ENCODE measurements at places on chromosomes 5 and 9.

GRCh38 chr5:170159101-170159698 is 53.5 kb downstream of the FOXI1 start:
- DNase-seq = no peak

DNA sequence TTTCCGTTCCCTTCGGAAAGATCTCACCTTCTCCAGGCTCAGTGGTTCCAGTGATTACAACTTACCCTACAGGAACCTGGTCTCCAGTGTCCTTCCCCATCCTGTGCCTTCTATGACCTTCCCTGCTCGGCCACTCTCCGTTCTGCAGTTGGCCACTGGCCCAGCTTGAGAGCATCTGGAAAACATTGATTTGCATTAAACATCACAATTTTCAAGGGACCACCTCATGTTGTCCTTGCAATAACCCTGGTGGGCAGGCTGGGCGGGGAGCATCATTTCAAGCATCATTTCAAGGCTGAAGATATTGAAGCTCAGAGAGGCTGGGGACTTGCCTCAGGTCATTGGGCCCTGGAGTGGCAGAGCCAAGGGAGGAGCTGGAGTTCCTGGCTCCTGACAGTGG is 177.4 kb downstream of the SEC61B start:
- no peak for DNase-seq

DNA sequence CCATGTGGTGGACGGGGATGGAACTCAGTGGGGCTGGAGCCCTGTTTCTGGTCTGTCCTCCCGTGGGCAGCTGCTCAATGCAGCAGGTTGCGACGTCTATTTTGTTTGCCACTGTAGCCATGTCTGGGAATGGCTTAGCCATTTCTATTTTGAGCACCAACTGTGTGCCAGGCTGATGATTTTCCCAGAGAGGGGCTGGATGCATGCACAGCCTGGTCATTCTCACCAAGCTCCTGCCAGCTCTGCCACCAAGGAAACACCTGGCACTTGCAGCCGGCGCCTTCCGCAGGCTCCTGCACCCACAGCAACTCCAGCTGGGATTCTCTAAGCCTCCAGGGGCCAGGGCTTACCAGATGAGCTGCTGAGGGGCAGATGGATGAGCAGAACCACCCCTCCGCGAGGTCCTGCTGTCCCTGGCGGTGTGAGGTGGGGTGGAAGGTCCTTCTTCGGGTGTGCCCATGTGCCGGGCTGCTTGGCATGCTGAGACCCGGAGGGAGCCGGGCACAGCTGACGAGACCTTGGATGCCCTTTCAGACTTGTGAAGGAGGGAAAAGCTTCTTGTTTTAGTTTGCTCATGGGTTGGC is 151.2 kb downstream of the RXRA start:
- no peak for DNase-seq

DNA sequence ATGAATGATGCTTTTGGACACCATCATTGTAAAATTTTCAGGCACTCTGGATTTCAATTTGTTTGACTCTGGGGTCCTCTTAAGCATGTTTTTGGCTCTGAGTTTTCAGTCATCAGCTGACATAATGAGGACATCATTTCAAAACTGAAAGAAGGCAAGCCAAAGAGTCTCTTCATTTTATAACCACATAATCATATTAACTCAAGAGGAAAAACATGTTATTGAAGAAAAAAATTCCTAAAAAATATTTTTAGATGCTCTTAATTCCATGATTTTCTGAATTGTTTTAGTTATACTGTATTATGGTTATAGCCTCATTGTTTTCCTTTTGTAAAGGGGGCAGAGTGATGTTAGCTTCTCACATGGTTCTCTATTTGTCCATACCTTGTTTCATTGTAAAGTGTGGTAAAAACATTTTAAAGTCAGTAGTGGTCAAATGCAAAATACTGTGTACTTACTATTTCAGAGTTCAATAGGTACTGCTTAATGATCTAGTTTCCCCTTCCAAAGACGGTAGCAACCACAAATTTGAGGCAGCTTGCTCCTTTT is 472.1 kb downstream of the DMRT2 start:
- DNase-seq = no peak

- no peak for DNase-seq
Measured at GRCh38 chr5:151739939-151740335, 18.5 kb downstream of the ATOX1 start.

- no peak for DNase-seq
Measured at GRCh38 chr5:35561396-35561795, 56.3 kb upstream of the SPEF2 start.

- no peak for DNase-seq
Measured at GRCh38 chr9:126983767-126984166, 69.2 kb downstream of the RALGPS1 start.

GRCh38 chr9:129823542-129823934 is 398 bp downstream of the TOR1A start:
- DNase-seq = no peak

GRCh38 chr5:15691521-15691920 is 191.5 kb downstream of the FBXL7 start:
- no peak for DNase-seq

Data from GM12864 (cell line).